Stimulated activated naive B cell treated with anti-CD40 and anti-IgM and Interleukin-4, amounts not matched to agents 10 μg/mL and 1 μg/mL and 100 μg/mL, for 72 hours (primary cell): ENCODE measurements at places on chromosomes 2 and 18.
A peak's percentile ranks its signal among the peaks of the same experiment; 100 is the strongest.

DNA sequence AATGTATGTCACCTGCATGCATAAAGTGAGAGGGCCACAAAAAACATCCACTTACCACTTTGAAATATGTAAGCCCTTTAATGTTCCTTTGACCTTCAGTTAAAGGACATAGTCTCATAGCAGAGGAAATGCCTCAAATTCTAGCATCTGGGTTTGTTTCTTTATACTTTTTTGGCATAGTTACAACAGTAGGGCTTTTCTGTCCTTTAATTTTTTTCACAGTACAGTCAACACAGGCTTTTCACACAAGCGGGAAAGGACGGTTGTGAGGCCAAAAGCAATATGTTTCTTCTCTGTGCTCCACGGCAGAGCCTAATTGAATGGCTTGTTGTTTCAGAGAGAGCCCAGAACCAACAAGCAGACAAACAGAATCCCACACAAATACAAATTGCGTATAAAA is 57.6 kb downstream of the CRIM1 start:
- DNase-seq = no peak

DNA sequence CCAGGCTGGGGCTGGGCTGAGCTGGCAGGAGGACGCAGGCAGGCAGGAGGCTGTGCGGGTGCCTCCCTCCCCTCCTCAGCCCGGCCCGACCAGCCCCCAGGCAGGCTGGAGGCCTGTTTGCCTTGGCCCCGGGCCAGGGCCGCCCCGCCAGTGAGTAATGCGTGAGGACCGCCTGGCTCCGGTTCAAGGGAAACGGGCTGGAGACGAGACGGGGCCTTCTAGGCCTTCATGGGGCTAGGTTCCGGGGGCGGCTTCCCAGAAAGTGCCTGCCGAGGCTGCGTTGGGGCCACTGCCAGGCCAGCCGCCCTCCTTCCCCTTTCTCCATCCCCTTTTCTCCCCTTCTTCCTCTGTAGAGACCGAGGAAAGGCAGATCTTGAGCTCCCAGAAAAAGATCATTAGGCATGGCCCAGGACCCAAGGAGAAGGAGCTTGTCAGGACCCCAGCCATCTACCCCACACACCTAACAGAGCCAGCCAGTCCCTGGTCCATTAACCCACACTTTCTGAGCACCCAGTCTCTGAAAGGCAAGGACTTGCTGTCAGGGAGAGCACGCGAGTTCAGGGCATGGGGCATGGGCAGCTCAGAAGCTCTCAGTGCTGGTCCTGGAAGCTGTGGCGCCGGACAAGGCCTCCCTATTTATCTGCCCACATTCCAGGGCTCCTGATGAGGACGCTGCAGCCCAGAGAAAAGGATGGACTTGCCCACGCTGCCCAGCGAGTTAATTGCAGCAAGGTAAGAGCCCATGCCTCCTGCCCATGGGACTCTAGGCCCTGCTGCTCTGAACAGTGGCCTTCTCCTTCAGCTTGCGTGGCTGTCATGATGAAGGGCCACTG is 48.5 kb downstream of the SMAD7 start:
- no peak for DNase-seq

DNA sequence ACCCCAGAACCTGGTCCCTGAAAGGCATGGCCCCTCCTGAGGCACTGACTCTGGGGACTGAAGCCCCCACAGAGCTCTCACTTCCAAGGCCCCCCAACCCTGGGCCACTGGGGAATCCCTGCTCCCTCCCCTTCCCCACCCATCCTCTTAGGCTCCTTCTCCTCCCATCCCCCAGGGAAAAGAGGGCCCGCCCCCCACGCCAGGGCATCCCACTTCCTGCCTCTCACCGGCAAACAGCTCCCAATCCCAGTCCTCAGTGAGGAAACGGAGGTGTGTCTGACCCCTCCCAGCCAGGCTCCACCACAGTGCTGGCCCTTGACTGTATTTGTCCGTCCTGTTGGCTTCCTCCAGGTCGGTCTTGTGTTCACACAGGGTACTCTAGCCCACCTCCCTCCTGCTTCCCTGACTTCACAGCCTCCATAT is 35.0 kb upstream of the PTMA start:
- DNase-seq = no peak

GRCh38 chr2:230774348-230774951 is 61.8 kb downstream of the CAB39 start:
- DNase-seq = no peak

GRCh38 chr2:23653326-23653725 is 268.3 kb downstream of the KLHL29 start:
- DNase-seq = no peak

GRCh38 chr18:23397907-23398306 is 55.2 kb upstream of the RIOK3 start:
- no peak for DNase-seq

GRCh38 chr2:133589456-133589855 is 21.2 kb upstream of the NCKAP5 start:
- DNase-seq = no peak

DNA sequence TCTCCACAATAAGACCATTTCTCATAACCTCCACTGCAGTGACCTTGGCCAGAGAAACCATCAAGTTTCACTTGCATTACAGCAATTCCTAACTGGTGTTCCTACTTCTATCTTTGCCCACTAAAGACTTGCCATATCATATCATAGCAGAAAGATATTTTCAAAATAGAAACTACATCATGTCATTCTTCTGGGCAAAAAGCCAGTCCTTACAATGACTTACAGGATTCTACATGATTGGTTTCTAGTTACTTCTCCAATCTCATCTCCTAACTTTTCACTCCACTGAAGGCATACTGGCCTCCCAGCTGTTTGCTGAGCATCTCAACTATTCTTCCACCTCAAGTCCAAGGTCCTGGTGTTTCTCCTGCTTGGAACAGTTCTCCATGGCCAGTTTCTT is 151.4 kb downstream of the HNMT start:
- DNase-seq = no peak

GRCh38 chr2:239946562-239946863 is 78.6 kb downstream of the NDUFA10 start:
- DNase-seq = no peak

DNA sequence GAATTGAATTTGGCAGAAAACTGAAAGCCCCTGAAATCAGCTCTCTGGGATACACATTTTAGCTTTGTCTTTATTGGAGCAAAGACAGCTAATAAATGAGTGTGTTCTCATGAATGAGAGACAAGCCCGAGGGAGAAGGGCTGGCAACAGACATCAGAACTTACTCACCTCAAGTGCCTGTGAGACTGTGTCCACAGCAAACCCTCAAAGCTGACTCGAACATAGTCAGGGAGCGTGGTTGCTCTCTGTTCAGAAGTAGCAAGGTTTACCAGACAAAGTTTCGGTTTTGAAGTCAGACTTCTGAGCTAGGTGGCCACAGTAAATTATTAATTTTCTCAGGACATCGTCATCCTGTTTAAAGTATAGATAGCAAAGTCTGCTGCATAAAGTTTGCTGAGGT is 207.9 kb downstream of the CMPK2 start:
- no peak for DNase-seq

DNA sequence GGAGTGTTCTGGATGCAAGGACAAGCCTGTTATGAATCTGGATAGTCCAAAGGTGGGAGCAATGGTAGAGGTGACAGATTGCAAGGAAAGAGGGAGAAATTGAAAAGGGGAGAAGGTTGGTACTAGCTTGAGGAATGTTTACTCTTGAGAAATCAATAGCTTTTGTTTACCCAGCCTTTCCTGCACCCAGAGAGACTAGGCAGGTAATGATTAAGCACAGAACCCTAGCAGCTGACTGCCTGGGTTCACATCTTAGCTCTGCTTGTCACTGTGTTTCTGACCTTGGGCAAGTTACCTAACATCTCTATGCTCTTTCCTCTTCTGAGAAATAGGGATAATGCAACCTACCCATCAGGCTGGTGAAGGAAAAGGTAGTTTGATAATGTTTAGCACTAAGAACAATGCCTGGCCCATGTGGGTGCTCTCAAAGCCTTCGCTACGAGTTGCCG is 178.6 kb downstream of the MGAT5 start:
- no peak for DNase-seq

DNA sequence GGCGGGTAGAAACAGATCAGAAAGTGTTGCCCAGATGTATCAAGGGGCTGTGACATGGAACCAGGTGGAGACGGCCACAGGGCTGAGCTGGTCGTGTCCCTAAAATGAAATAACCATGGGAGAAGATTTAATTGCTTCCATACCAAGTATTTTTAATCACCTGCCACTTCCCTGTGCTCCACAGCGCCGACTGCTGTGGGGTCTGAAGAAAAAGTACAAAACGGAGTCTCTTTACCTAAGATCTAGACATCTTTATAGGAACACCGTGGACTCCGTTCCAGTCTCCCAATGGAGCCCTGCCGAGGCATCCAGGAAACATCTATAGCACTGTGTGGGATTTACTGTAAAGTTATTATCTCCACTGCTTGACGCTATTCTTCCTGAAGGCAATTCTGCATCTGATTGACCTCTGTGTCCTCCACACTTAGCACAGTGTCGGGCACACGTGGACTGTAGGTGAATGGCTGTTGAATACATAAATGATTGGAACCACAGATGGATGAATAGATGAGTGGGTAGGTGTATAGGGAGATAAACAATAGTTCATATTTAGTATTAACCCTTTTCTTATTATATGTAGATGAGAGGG is 21.6 kb upstream of the GYPC start:
- no peak for DNase-seq

DNA sequence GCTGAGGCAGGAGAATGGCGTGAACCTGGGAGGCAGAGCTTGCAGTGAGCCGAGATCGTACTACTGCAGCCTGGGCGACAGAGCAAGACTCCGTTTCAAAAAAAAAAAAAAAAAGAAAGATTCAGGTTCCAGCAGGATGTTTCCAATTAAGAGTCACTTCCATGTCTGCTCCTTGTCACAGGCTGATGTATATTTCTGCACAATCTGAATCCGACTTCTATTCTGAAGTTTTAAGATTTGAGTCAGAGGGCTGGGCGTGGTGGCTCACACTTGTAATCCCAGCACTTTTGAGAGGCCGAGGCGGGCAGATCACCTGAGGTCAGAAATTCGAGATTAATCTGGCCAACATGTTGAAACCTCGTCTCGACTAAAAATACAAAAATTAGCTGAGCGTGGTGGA is 24.7 kb downstream of the SNRPD1 start:
- DNase-seq = no peak

DNA sequence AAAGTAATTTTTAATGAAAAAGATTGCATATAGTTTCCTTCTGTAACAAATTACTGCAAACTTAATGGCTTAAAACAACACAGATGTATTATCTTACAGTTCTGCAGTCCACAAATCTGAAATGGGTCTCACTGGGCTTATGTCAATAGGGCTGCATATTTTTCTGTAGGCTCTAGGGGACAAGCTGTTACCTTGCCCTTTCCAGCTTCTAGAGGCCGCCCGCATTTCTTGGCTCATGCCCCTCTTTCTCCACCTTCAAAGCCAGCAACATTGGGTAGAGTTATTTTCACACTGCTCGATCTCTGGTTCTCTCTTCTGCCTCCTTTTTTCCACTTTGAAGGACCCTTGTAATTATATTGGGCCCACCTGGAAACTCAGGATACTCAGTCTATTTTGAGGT is 16.7 kb downstream of the COPS8 start:
- DNase-seq = no peak

- DNase-seq = no peak
Observed at GRCh38 chr18:64208516-64208915, 59.6 kb upstream of the LINC00305 start.

GRCh38 chr2:61504949-61505348 is 33.2 kb downstream of the XPO1 start:
- DNase-seq = no peak

DNA sequence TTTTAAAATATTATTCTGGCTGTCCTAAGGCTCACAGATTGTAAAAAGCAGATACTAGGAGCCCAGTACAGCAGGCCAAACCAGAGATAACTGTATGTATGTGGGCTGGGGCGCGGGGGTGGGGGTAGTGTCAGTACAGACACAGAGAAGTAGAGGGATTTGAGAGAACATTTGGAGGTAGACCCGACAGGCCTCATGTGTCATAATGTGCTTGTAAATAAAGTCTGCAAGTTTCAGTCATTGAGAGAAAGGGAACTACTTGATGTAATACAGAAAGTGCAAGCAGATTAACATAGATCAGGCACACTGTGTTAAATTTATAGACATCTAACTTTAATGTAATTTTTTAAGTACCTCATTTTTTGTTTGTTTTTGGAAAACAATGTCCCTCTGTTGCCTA is 7.4 kb upstream of the POLI start:
- peak; percentile 41 for DNase-seq

DNA sequence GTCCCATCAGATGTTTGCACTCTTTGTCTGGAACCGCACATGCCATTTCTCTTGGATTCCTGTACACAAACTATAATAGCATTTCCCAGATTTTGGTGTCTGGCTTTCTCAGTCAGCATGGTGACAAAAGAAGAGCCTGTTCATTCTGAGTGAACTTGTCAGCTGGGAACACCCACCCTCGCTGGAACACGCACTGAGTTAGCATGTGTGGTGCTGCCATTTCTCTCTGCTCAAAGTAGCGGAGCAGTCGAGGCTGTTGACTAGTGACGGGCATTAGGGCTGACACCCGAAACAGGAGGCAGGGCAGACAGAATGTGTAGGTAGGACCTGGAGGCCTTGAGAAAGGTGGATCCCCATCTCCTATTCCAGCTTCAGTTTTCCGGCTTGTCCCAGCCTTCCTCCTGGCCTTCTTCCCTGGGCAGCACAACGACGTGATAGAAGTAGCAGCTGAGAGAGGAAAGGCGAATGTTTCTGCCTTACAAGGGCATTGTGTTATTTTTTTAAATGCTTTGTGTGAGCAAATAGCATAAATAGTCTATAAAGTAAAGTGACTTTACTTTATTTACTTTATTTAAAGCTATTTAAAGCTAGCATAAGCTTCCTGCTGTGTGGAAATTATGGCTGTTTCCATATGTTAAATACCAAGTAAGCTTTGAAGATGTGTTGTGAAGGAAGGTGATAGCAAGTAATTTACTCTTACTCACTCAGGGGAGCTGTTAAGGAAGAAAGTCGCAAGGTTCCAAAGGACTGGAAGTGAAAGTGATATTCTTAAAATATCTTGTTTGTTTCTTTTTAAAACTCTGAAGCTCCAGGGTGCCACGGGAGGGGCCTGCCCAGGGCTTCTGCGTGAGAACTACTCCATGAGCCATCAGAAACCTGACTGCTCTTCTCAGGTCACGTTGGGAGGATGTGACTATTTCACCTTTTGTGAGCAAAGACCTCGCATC is 272.6 kb downstream of the NEDD4L start:
- DNase-seq = no peak

GRCh38 chr2:219596954-219597551 is 604 bp upstream of the STK11IP start:
- DNase-seq = no peak

DNA sequence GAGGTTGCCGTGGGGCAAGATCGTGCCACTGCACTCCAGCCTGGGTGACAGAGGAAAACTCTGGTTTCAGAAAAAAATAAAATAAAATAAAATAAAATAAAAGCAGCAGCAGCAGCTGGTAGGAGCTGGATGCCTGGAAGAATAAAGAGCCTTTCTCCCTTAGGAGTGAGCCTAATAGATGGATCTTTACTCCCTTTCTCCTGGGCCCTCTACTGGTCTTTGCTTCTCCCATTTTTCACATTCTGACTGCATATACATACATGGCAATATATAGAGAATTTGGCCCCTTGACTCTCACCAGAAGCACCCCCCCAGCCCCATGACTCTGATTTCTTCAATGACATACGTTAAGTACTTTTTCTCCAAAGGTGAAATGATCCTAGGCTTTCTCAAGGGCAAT is 9.8 kb upstream of the MALT1 start:
- DNase-seq = no peak

GRCh38 chr2:25964891-25965290 is 17.4 kb downstream of the KIF3C start:
- no peak for DNase-seq
